ENCODE measurements at places on chromosomes 6 and 20.
A peak's percentile ranks its signal among the peaks of the same experiment; 100 is the strongest.

- DNase-seq = no peak
These were observed 46.4 kb downstream of the CLVS2 start for GRCh38 chr6:123042401-123042800.

DNA sequence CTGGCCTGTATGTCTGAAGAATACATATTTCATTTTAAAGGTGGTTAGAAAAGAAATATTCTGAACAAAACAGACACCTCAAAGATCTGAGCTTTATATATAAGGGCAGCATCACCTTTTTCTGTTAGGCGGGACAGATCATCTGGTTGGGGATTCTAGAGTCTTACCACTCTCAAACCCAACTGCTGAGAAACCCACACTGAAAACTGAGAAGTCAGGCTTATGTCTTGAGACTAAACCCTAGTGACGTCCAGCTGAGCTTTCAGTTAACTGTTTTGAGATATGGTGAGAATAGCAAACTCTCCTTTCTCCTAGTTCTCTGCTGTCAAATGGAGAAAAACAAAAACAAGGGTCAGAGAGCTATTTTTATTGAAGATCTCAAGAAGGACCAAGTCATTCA is 63.7 kb upstream of the CCN6 start:
- DNase-seq = no peak

DNA sequence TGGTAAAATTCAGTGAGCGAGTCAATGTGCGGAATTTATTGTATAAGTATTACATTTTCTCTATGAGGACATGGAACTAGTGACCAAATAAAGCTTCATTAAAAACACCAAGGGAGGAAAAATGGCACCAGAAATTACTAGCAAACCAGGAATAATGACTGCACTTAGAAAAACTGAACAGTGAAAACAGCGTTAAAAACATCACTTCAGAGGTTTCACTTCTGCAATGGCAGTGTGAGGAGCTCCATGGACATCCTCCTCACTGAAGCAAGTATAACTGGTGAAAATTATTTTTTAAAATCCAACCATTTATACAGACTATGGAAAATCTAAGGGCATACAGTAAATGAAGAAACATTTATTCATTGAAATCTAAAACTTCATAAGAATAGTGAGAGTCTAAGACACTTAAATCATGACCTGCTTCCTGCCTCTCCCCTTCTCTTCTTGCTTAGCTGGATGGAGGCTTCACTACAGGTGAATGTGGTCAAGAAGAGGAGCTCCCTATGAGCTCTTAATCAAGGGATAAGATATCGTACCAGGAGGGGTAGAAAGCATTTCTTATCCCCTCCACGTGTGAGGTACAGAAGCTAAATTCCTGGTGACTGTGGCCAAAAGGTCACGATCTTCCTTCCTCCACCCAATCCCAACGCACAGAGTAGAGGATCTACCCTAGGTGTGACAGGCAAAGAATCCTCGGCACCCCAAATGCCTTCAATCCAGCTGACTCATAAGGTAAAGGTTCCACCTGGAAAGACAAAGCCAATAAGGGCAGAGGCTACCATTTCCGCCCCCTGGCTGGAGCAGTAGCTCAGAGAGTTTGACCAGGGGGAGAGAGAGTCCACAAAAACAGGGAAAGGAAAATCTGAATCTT is 12.3 kb upstream of the ASF1A start:
- DNase-seq = peak; percentile 30

DNA sequence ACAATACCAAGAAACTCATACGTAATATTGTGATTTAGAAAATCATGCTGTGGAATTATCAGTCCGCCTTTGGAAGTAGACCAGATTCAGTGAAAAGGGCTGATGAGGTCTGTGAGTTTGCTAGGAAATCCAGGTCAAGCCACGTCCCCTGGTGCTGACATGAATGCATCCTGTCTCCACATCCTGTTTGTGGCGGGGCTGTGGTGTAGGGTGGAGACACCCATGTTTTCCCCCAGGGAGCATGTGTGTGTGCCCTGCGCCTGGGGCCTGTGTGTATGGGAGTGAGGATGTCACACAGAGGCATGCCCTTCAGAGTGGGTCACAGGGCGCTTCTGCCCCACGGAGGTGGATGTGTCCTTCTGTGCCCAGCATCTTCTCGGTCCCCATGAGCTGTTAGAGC is 109.1 kb downstream of the SASH1 start:
- no peak for DNase-seq

DNA sequence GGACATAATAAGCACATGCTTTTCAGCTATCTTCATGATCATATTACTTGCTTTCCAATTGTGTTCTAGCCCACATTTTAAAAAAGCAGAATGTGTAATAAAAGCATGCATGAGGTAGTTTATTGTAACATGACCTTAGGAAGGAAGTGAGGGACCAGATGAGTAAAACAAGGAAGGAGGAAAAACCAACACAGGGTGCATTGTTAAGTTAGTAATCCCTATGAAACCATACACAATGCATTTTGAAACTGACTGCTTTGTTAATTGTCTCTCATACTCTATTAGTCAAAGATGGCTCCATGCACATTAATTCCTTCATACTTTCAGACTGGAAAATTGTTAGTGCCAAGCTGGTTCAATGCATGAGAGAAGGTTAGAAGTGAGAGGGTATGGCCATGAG is 37.7 kb upstream of the CENPW start:
- DNase-seq = no peak

- DNase-seq = no peak
These were observed 22.3 kb downstream of the STX7 start for GRCh38 chr6:132490478-132491204.

DNA sequence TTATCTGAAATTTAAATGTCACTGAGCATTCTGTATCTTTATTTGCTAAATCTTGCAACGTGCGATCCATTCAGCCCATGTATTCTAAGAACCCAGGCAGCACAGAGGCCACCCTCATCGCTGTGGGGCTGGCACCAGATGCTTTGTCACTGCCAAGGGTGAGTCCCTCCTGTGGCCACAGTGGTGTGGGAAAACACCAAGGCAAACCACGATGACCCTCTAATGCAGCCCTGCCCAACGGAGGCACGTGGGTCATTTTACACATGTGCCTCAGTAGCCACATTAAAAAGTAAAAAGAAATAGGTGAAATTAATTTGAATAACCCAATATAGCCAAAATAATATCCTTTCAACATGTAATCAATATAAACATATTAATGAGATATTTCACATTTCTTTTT is 221.7 kb downstream of the UNC5CL start:
- DNase-seq = no peak

DNA sequence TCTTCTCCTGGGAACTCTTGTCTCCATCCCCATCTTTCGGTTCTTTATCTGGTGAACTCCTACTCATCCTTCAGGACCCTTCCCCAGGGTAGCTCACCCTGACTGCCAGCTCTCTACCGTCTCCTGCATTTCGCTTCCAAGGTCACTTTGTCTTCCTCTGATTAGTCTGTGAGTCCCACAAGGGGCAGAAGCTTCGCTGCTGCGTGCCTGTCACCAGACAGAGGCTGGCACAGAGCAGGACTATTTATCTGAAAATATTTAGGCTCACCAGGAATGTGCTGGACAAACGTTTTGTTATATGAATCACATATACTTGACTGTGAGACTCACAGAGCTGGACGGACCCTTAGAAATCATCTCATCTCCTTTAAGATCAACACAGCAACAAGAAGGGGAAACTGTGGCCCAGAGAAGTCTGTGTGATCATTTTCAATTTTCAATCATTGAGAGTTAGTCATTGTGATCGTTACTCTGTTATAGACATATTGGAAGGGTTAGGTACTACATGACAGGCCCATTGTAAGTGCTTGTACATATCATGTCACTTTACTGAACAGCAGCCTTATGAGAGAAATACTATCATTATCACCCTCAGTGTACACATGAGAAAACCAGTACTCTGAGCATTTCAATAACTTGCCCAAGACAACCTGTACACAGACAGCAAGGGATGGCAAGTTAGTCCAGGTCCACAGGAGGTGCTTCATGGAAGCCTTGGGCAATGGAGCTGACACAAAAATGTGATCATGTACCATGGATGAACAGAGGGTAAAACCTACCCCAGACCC is 51.4 kb downstream of the JPH2 start:
- DNase-seq = no peak

All from GM10248 (cell line).